ENCODE measurements at places on chromosomes 12 and 14.

DNA sequence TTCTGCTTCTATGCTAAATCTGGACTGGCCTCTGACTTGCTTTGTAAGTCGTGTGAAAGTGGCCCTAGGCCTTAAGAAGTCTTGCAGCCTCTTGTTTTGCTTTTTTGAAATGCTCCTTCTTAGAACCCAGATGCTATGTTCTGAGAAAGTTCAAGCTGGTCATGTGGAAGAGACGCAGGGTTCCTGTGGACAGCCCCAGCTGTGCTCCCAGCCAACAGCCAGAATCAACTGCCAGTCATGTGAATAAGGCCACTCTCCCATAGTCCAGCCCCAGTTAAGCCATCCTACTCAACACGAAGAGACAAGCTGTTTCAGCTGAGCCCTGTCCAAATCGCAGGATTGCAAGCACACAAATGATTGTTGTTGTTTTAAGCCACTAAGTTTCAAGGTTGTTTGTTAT lies 37.3 kb upstream of the TBPL2 start:
- no peak for DNase-seq

- DNase-seq = no peak
Observed at GRCh38 chr14:38122241-38122640, 85.5 kb upstream of the SSTR1 start.

DNA sequence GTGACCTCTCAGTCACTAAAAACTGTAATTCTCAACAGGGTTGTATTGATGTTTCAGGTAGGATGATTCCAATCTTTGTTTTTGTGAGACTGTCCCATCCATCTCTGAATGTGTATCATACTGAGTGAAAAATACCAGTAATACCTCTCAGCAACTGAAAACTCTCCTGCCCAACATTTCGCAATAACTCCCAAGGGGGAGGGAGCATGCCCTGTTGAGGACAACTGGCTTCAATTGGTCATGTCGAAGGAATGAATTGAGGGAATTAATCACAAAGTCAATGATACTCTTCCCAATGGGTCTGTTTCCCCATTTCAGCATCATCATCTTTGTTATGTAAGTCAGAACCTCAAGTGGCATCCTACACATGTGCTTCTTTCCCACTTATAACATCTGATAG lies 102.4 kb upstream of the E2F7 start:
- no peak for DNase-seq

DNA sequence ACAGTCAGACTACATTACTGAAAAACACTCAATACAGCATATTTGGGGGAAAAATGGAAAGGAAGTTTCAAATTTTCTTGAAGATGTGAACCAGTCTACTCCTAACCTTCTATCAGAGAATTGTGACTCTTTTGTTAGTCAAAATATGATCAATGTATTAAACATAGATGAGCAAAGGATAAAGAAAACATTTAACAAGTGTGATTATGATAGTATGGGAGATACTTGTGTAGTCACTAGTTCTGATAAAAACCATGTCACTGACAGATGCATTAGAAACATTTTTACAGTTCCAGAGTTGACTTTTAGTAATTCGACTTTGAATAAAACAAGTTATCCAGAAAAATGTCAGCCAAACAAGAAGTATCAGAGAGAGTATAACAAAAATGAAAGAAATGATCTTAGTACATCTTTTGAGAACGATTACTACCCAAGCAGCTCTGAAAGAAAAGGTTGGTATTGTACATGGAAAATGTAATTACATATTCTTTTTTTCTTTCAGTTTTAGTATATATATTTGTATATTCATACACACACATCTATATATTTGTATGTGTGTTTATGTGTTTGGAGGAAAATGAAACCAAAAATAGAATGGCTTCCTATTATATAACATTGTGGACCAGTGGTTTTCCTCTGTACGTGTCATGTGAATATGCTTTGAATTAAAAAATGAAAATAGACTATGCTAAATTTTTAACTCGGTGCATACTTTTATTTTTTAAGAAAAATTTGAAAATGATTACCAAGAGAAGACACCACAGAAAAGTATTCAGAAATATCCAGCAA lies 63.3 kb upstream of the ABCD2 start:
- DNase-seq = peak; percentile 3

DNA sequence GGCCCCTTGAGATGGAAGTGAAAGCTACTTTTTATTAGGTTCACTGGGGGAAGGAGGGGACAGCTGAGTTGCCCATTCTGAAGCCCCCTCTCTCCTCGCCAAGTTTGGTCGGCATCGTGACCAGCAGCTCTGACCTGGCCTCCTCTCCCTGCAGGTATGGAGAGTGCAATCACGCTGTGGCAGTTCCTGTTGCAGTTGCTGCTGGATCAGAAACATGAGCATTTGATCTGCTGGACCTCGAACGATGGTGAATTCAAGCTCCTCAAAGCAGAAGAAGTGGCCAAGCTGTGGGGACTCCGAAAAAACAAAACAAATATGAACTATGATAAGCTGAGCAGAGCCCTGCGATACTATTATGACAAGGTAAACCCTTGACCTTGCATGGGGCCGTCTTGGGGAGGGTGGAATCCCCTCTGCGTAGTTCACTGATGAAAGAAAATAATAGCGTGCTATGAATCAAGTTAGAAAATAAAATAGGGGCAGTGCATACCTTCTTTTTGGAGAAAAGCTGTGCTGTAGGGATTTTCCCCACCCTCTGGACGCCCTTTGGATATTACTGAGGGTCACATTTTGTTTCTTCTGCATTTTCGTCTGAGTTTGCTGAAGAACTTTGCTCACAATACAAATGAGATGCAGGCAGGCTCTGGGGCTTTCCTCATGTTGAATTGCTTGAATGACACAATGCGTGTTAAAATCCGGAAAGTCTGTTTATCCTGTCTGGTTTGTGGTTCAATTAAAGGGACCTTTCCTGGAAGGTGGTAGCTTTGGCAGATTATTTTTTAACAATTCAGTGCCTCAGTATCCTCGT lies 29.4 kb downstream of the ELK3 start:
- DNase-seq = no peak

GRCh38 chr12:87678453-87678852 lies 350.7 kb downstream of the C12orf50 start:
- DNase-seq = no peak

DNA sequence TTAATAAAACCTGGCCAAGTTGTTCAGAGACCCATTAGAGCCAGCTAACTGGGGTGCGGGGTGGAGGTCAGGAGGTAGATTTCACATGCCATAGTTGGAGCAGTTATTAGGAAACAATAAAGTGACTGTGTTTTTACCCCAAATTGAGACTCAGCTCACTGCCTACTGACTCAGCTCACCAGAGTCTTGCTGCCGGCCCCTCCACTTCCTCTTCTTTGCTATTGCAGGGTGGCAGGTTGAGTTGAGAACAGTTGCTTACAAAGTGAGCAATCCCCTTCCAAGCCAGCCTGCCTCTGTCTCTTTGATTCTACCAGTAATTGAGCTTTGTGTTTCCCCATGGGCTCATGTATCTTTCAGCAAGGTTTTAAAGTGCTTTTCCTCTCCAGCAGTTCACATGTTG lies 12.9 kb downstream of the ST8SIA1 start:
- DNase-seq = no peak

- no peak for DNase-seq
Observed at GRCh38 chr12:23482571-23482970, 466.9 kb downstream of the SOX5 start.

GRCh38 chr12:40552868-40553267 lies 139.4 kb upstream of the CNTN1 start:
- no peak for DNase-seq

GRCh38 chr12:4610481-4610880 lies 38.4 kb downstream of the AKAP3 start:
- no peak for DNase-seq

GRCh38 chr14:100603341-100604120 lies 16.3 kb upstream of the BEGAIN start:
- no peak for DNase-seq

- DNase-seq = no peak
Observed at GRCh38 chr14:78307671-78308070, 137.5 kb downstream of the NRXN3 start.

GRCh38 chr14:64478634-64479250 lies 13.4 kb downstream of the AKAP5 start:
- no peak for DNase-seq

- DNase-seq = no peak
Observed at GRCh38 chr12:92233346-92234015, 87.8 kb upstream of the BTG1 start.

DNA sequence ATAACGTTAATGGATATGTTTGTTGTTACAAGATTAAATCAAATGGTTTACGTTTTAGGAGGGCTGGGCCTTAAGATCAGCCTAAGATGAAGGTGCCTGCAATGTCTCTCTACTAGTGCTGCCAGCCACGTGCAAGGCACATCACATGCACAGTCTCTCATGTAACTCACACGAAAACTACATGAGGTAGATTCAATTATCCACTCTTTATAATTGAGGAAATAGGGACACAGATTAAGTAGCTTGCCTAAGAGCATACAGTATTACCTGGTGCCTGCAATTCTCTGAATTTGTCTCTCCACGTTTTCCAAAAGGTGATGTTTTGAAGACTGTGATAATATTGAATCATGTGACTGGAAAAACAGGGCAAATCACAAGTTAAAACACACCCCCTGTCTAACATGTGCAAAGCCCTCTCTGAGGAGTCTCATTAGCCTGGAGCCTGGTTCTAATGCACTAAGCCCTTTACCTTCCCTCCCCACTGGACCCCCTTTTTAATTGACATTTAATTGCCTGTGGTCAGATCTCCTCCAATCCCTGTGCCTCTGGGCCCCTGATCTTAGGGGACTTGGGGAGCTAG lies 14.6 kb upstream of the ATP2A2 start:
- DNase-seq = no peak

DNA sequence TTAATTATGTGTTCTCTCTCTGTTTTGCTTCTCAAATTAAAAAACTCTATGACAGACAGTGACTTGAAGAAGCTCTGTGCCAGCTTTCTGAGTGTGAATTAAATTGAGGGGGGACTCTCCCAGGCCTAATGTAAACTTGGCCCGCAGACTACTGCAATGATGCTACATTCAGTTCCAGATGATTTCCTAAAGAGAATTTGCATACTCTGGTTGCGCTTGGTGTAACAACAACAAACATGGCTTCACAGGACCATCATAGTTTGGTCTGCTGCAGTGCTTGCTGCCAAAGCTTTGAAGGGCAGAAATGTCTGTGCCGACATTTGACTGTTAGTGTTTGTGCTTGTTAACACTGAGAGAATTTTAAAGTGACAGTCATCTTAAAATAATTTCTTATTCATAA lies 25.0 kb downstream of the CFAP54 start:
- no peak for DNase-seq

GRCh38 chr12:118120579-118121363 lies 15.2 kb upstream of the PEBP1 start:
- DNase-seq = peak; percentile 62

DNA sequence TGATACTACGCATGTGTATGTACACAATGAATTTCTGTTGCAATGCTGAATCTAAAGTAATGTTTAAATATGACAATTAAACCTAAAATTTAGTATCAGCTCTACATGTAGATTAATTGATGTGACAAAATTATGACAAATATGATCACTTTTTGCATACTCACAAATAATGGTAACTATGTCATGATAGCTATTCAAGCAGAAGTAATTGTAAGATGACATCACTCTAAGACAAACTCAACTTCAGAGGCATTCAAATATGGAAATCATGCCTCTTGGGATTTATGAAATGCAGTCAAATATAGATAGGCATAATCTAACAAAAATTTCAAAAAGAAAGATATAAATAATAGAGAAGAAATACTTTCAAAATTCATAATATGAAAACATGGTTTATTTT lies 571.7 kb upstream of the LRFN5 start:
- DNase-seq = no peak

DNA sequence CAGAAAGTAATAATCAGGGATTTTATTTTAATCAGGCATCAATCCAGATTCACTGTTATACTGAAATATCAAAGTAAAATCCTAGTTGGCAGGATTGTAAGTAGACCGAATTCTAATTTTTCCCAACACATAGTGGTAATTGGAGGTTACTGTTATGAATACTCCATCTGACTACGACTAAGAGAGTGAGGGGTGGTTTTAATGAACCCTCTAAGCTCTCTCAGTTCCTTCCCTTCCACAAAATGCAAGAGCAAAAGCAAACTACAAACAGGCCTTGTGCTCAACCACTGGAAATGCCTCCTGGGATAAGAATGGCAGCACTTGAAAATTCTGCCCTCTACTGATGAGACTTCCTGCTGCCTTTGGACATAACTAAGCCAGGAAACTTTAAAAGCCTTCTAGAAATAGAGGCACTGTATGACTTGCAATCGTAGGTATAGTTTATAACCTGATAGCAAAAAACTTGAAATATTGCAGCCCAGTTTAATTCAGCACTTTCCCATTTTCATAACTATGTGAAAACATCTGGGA lies 184.8 kb downstream of the SLC16A7 start:
- no peak for DNase-seq

GRCh38 chr14:94632305-94632590 lies 20.1 kb downstream of the SERPINA3 start:
- no peak for DNase-seq

DNA sequence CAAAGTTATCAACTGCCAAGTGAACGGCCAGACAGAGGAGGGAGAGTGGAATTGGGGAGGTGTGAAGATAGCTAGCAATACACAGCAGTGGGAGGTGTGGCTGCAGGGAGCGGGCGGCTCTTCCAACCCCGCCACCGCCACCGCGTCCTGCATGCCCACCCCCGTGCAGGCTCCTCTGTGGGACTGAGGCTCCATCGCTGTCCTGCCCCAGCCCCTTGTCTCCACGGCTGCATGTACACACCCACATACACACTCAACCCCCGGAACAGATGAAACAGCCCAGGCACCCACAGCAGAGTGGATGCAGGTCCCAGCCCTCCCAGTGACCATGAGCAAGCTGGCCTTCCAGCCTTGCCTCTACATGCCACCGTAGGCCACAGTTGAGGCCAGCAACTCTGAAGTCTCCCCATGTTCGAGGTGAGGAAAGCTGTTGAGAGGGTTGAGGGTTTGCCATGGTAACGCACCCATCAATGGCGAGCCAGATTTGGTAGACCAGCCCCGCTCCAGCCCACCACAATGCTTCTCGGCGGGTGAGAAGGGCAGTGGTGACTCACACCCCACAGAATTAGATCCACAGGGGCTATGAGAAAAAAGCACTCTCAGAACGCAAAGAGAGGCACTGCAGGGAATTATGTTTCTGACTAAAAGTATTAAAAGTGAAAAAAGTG lies 39.3 kb downstream of the PITPNM2 start:
- DNase-seq = no peak

- peak; percentile 12 for DNase-seq
Observed at GRCh38 chr12:6372403-6373003, 2.9 kb downstream of the SCNN1A start.

GRCh38 chr14:65344011-65344410 lies 68.5 kb upstream of the FUT8 start:
- DNase-seq = no peak

GRCh38 chr12:21296348-21296747 lies 38.4 kb downstream of the SLCO1A2 start:
- no peak for DNase-seq

GRCh38 chr14:100102156-100102785 lies 37.0 kb downstream of the EVL start:
- DNase-seq = no peak

Data from activated CD4-positive, alpha-beta T cell treated with anti-CD3 and anti-CD28 coated beads, Interleukin-2, Interleukin-4, amounts not matched to agents 100 ng/mL and 50 ng/mL, durations not matched to agents 16 hours and 8 hours (primary cell).